G401 (cell line): ENCODE measurements at places on chromosomes 2 and 18. TPM values are rescaled to one million over a fixed set of nuclear protein-coding genes. Genes with fewer than 3 reads are reported as not detected.
A peak's percentile ranks its signal among the peaks of the same experiment; 100 is the strongest.

DNA sequence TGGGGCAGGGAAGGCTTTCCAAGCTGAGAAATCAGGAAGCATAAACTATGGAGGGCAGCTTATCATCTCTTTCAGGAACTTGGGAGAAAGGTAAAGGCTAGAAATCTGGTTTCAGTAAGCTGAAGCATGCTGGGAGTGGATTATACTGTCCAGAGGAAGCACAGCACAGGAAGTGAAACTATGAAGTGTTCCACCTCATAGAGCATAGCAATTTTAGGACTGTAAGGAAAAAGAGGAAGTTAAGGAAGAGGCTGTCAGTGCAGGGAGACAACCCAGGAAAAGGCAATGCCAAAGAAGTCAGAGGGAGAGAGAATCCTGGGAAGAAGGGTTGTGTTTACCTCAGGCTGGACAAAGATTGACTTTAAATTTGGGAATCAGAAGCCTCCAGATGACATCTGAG lies 51.9 kb downstream of the EFEMP1 start:
- no peak for DNase-seq

GRCh38 chr2:112836695-112837117 lies at the start of gene IL1B:
IL1B (minus strand) TSS chr2:112836779; CDS start chr2:112836229, 550 bp downstream.
- DNase-seq: no peak

ZNF892 gene
- total RNA-seq: 2.5 and 2.6 TPM in 2 replicates

DNA sequence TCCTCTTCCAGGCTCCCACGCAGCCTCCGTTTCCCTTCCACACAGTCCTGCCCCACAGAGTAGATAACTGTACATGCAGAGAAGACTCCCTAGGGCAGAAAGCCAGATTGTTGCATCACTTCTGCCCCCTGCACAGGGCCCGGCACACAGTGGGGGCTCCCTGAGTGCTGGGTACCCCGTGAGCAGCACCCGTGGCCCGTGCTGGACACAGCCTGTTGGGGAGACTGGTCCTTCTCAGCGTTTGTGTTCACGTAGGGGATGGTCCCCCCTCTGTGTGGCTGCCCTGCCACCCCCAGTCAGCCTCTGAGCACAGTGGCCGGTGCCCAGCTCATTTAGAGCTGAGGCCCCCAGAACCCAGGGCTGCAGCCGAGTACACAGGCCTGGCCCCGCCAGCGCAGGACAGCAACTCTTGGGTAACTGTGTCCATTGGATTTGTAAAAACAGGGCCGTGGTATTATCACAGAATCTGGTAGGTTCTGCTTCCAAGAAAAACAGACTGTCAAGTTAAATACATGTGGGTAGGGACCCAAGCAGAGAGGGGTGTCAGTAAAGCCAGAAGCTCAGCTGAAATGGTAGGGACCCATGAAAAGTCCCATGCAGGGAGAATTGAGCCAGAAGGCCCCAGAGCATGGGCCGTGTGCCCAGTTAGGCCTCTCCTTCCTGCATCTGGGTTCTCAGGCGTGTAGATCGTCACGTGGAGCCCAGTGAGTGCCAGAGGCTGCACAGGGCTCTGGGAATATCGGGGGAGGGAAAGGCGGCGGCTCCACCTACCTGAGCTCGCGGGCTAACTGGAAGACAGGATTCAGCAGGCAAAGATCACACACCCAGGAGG lies 257.3 kb downstream of the ATAD2B start:
- peak; percentile 29 for DNase-seq

- no peak for DNase-seq
Measured at GRCh38 chr2:216936954-216937357, 77.1 kb upstream of the TNP1 start.

DNA sequence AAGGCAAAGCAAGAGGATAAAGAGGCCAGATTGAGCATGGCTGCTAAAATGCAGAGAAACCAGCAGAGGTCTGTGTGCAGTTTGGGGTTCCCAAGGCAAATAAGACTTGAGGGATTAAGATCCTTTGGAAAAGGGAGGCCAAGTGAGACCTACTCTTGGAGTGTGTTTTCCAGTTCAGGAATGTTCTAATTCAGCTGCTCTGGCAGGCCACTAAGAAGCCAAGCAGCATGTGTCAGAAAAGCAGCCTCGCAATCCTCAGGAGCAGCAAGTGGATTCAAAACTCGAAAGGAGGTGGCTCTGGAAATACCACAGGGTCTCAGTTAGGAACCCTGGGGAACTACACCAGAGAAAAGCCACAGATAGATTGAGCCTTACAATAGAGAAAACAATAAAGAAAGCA lies 569.2 kb downstream of the METTL4 start:
- DNase-seq: no peak

- no peak for DNase-seq
Measured at GRCh38 chr2:3701071-3701470, 2.3 kb upstream of the DCDC2C start.

ST8SIA3 gene
- not detected in 2 replicates for total RNA-seq
